ENCODE measurements at places on chromosomes 1 and 21.

DNA sequence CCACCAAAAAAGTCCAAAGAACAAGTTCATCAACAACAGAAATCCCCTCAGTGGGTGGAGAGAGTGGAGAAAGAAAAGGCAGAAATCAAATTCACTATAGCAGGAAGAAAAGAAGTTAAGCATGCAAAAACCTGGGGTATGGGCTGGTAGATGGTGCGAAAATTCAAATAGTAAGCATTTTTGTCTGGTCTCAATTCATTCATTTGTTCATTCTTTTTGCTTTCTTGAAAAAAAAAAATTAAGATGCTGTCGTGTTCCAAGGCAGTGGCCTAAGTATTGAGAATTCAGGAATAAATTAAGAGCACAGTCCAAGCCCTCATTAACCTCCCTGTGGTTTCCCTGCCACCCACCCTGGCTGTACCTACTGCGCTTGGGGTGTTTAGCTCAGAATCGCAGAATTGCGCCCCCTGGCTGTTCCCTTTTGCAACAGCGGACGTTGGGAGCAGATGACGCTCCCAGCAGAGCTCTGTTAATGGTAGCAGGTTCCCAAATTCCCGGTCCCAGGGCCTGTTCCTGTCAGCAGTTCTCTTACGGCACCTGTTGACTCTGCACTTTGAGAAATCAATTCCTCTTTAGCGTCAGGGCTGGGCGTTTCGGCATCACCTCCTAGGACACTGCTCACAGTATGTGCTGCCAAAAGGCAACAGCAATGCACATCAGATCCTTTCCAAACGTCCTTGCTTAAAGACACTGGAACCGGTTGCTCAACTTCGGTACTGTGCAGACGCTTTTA is 34.0 kb upstream of the SSX2IP start:
- no peak for DNase-seq

DNA sequence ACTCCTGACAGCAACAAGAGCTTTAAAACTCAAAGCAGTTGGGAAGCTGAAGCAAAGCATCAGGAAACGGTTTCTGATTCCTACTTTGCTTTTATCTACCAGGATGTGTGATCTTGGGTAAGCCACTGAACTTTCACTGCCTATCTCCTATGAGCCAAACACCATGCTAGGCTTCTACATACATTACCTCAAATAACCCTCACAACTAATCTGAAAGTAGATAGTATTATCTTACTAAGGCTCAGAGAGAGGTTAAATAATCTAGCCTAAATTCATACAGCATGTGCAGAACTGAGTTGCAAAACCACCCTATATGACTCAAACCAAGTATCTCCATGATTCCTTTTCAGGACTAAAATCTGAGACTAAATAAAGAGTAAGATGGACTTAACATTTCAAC is 83.8 kb downstream of the EVI5 start:
- DNase-seq = no peak

DNA sequence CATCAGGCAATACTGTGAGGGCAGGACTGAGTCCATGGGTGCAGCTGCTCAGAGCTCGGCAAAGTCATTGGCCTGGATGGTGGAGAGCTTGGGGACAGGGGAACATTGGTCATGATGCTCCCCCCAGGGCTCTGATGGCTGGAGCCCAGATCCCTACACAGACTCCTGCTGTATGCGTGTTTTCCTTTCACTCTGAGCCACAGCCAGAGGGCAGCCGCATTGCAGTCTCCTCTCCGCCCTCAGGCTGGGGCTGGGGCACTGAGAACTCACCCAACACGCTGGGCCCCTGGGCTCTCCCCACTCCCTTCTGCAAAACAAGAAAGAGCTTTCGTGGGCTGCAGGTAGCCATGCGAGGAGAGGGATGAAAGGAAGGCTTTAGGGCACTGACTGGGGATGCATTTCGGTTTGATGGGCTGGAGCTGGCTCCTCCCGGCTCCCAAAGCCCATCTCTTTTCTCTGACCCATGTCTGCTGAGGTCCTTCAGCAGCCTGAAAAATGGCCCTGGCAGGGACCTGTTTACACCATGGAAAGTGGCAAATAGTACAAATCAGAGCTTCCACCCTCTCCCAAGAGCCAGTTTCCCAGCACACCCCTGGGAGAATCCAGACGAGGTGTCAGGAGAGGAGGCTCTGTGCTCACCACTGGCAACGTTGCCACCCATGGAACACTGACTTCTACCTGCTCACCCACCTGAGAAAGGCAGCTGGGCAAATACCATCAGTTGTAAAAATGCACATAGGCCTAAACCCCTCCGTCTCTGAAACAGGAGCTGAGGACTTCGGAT is 43.8 kb downstream of the CAPN2 start:
- DNase-seq = no peak

DNA sequence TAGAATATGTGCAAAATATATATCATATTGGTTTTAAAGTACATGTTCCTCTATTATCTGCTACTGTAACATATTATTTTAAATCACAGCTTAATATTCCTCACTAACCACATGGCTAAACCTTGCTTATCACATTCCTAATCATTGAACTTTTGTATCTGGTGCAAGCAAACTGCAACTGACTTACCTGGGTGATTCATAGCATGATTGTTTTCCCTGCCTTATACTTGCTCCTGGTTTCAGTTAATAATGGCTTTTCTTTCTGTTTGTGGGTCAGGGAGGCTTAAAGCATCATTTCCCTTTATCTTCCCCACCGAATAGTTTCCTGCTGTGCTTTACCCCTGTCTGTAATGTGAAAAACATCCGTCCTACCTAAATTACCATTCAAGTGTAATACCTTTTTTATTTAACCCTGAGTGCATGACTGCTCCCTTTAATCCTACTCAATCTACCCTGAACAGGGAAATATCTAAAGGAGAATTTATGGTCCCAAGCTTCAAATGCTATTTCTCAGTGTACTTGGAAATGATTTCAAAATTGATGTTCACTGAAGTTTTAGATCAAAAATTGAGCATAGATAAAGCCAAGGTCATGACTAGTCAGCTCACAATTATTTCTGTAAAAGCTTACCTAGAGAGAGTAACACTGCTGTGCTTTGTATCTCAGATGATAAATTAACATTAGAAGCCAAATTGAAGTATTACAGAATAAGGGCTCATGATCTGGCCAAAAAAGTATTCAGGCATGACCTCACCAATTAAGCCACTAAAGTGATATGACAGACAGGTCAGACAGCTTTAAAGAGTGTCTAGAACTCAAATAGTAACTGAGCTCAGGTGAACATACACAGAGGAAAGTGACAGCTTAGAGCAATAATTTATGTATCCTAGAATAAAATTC is 507.1 kb downstream of the BRINP3 start:
- DNase-seq = no peak

DNA sequence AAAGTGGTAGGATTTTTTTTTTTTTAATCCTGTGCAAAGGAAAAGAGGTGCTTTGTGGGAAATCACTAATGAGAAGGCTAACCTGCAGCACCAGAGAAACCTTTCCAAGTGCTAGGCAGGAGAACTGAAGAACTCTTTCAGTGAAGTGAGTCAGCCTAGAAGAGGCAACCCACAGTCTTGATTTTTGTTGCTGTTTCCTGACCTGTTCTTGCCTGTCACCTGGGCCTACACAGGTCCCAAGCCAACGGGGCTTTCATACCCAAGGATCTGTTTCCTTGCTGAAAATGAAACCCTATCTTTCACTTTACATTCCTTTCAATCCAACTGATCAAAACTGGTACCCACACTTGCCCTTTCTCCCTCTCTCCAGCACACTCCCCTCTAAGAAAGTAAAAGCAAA is 7.1 kb upstream of the IKBKE start:
- DNase-seq = no peak

- DNase-seq = no peak
Measured at GRCh38 chr21:34825948-34826548, 157.3 kb downstream of the CLIC6 start.
